Neural crest cell (in vitro differentiated cells): ENCODE measurements at places on chromosomes 12 and 14. TPM values are rescaled to one million over a fixed set of nuclear protein-coding genes. Genes with fewer than 3 reads are reported as not detected.

- DNase-seq: no peak
These were observed 7.1 kb upstream of the TMEM30B start for GRCh38 chr14:61288228-61288627.

GRCh38 chr12:42589465-42590329, at the start of gene PRICKLE1:
TSS of gene PRICKLE1 (minus strand) at chr12:42589746. CDS start at chr12:42472516, 117,230 bp downstream.
- DNase-seq: peak; percentile 48

- DNase-seq: no peak
These were observed 776.6 kb downstream of the MED13L start for GRCh38 chr12:115500872-115501271.

DNA sequence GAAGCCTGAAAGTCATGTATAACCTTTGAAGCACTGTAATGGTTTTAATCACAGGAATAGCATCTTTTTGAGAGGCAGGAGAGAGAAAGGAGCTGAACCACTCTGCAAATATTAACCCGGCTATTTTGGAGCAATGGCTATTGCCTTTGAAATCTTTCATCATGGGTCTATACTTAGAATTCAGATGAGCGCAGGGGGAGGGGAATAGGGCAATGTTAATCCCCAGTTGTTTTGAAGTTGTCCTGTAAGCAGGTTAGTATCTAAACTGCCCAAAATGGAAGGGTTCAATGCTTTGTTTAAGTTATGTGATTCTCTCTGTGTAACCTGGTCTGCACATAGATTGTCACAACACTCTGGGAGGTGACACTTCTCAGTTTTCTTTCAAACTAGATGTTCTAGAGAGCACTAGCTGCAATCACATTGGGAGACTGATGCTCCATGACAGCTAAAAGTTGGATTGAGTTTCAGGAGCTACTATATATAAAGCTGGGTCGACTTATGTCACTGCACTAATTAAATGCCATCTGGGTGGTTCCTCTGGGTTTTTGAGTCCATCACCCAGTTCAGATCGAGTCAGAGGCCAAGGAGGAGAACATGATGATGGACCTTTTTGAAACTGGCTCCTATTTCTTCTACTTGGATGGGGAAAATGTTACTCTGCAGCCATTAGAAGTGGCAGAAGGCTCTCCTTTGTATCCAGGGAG, at the start of gene MYF6:
MYF6 (plus strand) TSS at position 509 of the 704 bp plus-strand sequence; CDS start at position 595, 86 bp downstream.
- no peak for DNase-seq

- no peak for DNase-seq
These were observed 171.3 kb upstream of the FKBP4 start for GRCh38 chr12:2623472-2623871.

GRCh38 chr14:60183138-60183537, 17.9 kb upstream of the DHRS7 start:
- no peak for DNase-seq

The ARID2 gene
- 52.7 and 53.6 TPM in 2 replicates for total RNA-seq

The TAS2R9 gene
- 0.39 TPM in 1 of 2 replicates, not detected in the other for total RNA-seq

- DNase-seq: no peak
These were observed 14.3 kb downstream of the PPP2R5C start for GRCh38 chr14:101775826-101776225.

The GRIP1 gene
- total RNA-seq: 38.4 and 40.3 TPM in 2 replicates

- no peak for DNase-seq
These were observed 213.5 kb downstream of the BCL11B start for GRCh38 chr14:99058542-99058941.

The PCED1B gene
- total RNA-seq: 0.47 and 0.75 TPM in 2 replicates

- no peak for DNase-seq
These were observed 7.8 kb upstream of the VDR start for GRCh38 chr12:47912556-47912955.

- no peak for DNase-seq
These were observed 21.3 kb downstream of the MYBPC1 start for GRCh38 chr12:101616027-101616494.

DNA sequence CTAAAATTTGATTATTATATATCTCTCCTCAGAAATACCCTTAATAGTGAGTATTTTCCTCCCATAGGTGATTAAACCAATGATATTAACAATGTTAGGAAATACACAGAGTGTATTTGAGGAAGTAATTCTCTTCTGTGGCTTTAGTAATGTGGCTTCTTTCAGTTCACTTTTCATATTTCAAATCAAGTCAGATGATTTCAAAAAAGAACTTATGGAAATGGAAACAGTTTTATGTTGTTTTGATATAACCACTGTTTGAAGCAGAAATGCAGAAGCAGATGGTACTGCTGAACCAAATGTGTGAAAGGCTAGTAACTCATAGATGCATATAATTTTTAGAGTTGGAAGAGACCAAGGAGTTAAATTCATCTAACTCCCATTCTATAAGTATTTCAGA, 1.9 kb upstream of the GPR33 start:
- no peak for DNase-seq

DNA sequence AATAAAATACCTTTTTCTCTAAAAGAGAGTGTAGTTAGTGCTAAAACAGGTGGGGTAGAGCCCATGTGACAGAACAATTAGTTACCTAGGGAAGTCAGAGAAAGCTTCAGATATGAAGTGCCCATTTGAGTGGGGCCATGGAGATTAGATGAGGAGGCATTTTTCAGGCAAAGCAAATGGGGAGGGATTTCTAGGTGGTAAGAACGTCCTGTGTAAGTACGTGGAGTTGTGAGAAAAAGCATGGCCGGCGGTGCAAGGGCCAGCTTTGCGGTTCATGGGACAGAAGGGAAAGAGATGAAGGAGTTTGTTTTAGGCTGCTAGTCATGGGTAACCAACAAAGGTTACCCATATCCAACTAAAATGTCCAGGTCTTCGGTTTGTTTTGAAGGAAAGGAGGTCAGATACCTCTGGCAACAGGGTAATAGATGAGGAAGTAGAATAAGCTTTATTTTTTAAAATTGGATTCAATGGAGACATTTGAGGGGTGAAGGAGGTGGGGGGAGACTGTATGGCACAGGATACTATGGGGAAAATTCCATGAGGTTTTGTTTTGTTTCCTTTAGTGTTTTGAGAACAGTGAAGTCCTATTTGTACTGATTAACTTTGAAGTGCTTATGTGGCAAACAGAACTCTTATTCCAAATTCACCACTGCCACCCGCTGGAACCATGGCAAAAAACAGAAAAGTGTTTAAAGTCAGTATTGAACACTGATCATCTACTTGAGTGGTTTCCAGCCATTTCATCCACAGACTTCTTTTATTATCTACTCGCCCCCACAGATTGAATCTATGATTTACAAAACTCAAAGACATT, 10.0 kb upstream of the SNRPF start:
- DNase-seq: no peak

- DNase-seq: no peak
These were observed 244.2 kb downstream of the GPHN start for GRCh38 chr14:66752109-66752508.

GRCh38 chr12:79778802-79779448, 88.2 kb upstream of the PAWR start:
- DNase-seq: no peak

DNA sequence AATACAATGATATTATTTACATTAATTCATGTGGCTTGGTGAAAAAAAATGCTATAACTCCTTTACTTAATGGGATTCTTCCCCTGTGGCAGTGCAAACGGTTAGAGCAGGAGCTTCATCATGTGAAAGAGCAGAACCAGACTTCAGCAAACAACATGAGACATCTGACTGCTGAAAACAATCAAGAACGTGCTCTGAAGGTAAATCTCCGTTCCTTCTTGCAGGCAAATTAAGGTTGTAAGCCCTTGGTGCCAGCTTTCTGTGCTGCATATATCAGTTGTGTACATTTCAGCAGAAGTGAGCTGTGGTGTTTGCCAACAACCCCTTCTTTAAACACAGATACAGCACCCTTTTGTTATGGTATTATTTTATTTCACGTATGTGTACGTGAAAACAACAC, 171.7 kb downstream of the MIPOL1 start:
- DNase-seq: no peak

DNA sequence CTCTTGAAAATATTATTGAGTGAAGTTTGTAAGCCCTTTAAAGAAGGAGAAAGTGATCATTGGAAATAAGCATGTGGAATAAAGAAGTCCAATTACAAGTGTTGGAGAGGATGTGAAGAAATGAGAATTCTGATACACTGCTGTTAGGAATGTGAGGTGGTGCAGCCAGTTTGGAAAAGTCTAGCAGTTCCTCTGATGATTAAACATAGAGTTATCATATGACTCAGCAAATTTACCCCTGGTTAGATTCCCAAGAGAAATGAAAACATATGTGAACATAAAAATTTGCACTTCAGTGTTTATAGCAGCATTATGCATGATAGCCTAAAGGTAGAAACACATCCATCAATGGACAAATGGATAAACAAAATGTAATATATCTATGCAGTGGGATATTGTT, 319.9 kb downstream of the AEBP2 start:
- no peak for DNase-seq

DNA sequence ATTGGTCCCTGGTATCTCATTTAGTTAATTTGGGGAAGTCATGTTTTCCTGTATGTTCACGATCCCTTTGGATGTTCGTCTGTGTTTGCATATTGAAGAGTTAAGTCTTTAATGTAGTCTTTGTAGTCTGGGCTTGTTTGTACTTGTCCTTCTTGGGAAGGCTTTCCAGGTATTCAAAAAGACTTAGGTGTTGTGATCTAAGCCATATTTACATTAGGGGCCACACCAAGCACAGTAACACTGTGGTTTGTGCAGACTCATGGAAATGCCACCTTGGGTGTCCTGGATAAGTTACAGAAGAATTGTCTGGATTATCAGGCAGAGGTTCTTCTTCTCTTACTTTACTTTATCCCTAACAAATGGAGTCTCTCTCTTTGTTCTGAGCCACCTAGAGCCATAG, 380.3 kb downstream of the CCER1 start:
- no peak for DNase-seq

- no peak for DNase-seq
These were observed 135.6 kb upstream of the HIF1A start for GRCh38 chr14:61559641-61560201.

DNA sequence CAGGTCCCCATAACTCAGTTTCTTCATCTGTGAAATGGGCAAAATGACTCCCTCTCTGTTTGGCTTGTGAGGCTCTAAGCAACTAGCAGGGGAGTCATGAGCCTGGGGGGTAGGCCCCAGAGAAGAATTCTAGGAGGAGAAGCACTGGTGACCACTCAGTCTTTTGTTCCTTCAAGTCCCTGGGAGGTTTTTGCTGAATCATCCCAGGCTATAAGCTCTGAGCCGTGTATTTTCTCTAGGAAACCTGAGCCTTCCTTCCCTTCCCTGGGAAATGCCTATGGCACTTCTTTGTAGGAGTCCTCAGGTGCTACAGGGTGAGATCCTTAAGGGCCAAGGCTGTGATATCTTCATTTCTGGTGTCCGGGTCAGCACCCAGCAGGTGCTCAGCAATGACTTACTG, 4.5 kb downstream of the RPH3A start:
- no peak for DNase-seq

The KCNJ8 gene
- total RNA-seq: 4.0 and 4.6 TPM in 2 replicates

The RNASE1 gene
- total RNA-seq: 6.4 and 9.7 TPM in 2 replicates

GRCh38 chr12:77594366-77594765, 236.3 kb upstream of the NAV3 start:
- no peak for DNase-seq

The PIWIL1 gene
- not detected in 2 replicates for total RNA-seq

The DAO gene
- not detected in 2 replicates for total RNA-seq

- DNase-seq: no peak
These were observed 44.0 kb upstream of the SINHCAF start for GRCh38 chr12:31369712-31370521.

The BHLHE41 gene
- 0.65 TPM in 1 of 2 replicates, not detected in the other for total RNA-seq

DNA sequence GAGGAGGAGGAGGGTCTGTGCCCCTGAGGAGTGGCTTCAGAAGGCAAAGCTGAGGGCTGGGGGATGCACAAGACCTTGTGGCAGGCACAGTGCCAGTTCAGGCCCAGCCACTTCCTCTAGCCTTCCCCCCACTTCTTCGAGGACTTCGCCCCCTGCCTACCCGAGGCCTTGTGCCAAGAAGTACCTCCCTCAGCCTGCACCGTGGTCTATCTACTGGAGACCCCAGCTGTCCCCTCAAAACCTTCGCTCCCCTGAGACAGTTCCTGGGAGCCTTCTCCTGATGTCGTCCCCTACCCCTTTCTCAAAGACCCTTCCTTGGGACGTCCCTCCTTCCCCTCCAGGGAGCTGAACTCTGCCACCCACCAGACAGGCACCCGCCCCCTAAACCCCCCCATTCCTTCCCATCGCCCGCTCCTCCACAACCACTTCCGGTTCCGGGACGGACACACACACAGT, 604 bp downstream of the ZNF384 start:
- DNase-seq: no peak

DNA sequence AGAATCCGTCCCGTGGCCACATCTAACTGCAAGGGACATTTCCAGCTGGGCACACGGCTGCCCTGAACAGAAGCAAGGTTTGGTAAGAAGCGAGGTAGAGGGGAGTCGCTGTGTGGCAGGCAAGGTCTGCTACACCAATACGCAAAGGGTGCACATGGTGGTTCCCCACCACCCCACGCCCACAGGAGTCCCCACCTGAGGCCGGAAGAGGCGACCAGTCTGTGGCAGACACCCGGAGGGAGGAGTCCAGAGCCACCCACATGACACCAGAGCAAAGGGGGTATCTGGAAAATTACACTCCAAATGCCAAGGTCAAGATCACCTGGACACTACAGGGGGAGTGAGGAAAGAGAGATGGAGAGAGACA, 47.1 kb upstream of the GALNT9 start:
- no peak for DNase-seq

DNA sequence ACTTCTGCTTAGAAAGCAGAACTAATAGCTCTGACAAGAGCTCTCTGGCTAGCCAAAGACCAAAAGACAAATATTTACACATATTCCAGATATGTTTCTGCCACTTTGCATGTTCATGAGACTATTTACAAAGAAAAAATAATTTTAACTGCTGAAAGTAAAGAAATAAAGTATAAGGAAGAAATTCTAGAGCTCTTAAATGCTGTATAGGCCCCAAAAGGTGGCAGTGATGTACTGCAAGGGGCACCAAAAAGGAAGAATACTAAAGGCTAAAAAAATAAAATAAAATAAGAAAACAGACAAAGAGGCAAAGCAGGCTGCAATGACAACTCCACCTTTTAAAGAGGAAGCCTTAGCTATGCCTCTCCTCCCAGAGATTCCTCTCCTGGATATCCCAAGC, 23.0 kb downstream of the KLRK1 start:
- no peak for DNase-seq

The GALNT4 gene
- total RNA-seq: 4.4 and 4.7 TPM in 2 replicates

GRCh38 chr14:95226801-95227200, 69.5 kb upstream of the DICER1 start:
- DNase-seq: no peak

- DNase-seq: no peak
These were observed 44.7 kb downstream of the RIMKLB start for GRCh38 chr12:8742501-8742900.

The LMNTD1 gene
- not detected in 2 replicates for total RNA-seq
